Daoy (cell line): ENCODE measurements at places on chromosomes 5 and 9.
A peak's percentile ranks its signal among the peaks of the same experiment; 100 is the strongest.

DNA sequence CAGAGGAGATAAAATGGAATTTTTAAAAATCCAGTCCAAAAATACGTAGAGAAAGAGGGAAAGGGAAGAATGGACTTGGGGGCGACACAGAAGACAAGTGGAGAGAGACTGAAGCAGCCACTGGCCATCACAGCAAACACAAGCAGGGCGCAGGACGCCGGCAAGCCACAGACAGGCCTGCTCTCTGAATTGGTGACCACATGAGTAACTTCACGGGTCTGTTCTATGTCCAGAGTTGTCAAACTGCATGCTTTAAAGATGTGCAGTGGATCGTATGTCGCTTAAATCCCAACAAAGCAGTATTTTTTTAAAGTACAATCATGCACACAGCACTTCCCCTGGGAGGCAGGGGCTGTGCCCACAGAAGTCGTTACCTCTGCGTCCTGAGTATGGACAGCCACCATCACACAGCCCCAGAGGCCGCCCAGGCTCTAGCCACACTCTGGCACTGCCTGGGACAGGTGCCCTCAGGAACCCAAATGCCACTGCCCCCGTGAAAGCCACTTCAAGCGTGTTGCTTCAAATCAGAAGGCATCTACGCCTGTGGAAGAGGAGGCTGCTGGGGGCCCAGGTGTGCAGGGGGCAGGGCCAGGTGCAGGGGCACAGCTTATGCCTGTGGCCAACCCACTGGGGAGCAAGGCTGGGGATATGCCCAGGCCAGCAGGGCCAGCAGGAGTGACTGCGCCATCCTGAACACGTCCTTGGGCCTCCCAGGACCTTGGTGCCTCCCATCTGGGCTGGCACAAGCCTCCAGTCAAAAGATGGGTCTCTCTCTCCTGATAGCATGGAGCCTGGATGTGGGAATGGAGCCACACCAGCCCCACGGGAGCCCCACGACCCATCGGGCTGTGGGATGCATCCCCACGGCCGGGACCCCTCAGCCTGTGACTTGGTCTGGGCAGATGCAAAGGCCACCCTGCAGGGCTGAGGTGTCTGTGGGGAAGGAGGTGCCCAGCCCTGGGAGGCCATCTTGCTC, 5.9 kb upstream of the LRRC14B start:
- no peak for DNase-seq

GRCh38 chr5:136202469-136203205, 9.7 kb upstream of the SMIM32 start:
- no peak for DNase-seq

DNA sequence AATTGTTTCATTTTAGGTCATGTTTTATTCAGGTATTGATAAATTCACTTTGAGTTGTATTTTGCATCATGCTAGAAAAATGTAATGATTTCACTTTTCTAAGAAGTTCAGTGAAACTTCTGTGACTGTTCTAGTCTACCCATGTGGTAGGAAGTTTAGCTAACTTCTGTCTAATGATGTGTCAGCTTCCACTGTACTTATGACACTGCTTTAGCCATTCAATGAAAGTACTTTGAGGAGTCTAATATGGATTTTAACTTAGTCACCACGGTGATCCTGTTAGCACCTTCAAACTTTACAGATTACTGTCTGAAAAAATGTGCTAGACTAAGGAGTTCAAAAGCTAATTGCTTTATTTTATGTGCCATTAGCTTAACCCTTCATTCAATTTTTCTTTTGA, 1510.5 kb upstream of the CDH9 start:
- no peak for DNase-seq

DNA sequence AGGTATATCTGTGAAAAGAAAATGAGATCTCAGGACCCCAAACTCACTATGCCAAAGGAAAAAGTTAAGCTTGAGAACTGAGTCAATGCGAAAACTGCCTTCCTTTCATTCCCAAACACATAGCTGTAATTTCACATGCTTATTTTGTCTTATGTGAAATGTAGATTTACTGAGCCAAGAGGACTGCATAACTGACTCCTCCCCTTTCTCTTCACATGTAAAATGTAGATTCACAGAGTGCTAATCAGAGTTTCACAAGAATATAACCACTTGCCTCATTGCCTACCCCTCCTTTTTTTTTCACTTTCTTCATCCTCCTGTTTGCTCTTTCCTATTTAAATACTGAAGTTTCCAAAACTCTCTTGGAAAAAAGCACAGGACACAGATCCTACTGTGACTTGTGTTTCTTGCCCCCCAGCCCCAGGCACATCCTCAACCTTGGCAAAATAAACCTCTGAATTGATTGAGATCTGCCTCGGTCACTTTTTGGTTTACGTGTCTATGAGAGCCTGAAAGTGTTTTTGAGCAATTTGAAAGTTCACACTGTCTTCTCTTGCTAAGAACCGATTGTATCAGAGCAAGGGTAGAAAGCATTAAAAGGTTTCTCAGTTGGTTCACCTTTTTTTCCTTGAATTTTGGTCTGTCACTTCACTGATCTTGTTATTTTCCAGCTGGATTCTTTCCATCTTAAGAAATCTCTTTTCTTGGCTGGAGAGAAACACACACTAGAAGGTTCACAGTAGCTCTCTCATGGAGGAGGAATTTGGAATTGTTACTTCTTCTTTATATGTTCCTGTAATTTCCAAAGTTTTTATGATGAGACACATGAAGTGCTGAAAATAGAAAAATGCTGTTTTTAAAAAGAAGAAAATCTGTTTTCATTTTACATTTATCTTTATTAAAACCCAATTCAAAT, 44.8 kb upstream of the SNAPC3 start:
- no peak for DNase-seq

- no peak for DNase-seq
Observed at GRCh38 chr5:131661933-131662332, 26.9 kb upstream of the RAPGEF6 start.

DNA sequence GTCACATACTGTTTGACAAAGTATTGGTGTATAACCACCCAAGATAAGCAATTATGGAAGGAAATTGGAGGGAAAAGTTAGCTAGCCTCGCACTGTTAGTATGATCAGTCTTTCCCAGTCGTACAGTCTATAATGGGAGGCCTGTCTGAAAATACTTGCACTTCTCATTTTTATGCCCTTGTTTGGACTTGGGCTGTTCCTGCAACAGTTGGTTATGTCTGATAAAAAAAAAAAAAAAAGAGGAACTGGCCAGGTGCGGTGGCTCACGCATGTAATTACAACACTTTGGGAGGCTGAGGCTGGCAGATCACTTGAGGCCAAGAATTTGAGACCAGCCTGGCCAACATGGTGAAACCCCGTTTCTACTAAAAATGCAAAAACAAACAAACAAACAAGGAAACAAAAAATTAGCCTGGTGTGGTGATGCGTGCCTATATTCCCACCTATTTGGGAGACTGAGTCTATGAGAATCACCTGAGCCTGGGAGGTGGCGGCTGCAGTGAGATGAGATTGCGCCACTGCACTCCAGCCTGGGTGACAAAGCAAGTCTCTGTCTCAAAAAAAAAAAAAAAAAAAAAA, 58.3 kb upstream of the ANKRD33B start:
- DNase-seq: no peak

DNA sequence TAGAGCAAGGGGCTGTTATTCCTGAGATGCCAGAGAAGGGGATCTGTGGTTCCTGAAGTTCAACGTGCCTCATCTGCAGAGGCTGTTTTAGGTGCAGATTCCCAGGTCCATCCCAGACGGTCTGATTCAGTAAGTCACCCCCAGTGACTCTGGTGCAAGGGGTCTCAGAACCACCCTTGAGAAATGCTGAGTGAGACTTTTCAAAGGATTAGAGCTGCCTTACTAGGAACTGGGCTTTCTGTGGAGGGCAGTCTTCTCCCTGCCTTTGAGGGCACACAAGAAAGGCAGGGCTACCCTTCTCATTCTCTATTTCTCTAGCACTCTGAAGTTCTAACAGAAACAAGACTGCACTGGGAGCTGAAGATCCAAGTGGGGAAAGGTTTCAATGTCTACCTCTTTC, 66.5 kb downstream of the FAM114A2 start:
- DNase-seq: no peak

- peak; percentile 86 for DNase-seq
Observed at GRCh38 chr5:80082731-80083100, 47.6 kb downstream of the THBS4 start.

- no peak for DNase-seq
Observed at GRCh38 chr9:70534061-70534460, 119.6 kb upstream of the KLF9 start.

- DNase-seq: no peak
Observed at GRCh38 chr5:2898661-2899060, 147.2 kb upstream of the IRX2 start.

DNA sequence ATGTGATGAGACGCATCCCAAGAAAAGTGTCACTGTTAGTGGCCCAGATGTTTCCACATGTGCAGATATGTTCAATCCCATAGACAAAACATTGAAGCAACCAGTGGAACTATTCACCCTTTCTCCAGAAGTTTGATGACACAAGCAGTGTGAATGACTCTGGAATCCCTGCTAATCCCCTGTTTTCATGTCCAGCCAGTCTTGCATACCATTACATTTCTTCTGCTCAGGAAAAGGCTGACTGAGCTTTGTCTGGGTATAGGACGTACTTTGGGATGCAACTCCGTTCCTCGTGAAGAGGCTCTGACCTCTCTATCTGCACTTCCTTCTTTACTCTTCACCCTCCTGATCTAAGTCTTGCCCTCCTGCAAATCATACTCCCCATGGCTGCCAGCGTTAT, 172.4 kb downstream of the NTRK2 start:
- DNase-seq: no peak

DNA sequence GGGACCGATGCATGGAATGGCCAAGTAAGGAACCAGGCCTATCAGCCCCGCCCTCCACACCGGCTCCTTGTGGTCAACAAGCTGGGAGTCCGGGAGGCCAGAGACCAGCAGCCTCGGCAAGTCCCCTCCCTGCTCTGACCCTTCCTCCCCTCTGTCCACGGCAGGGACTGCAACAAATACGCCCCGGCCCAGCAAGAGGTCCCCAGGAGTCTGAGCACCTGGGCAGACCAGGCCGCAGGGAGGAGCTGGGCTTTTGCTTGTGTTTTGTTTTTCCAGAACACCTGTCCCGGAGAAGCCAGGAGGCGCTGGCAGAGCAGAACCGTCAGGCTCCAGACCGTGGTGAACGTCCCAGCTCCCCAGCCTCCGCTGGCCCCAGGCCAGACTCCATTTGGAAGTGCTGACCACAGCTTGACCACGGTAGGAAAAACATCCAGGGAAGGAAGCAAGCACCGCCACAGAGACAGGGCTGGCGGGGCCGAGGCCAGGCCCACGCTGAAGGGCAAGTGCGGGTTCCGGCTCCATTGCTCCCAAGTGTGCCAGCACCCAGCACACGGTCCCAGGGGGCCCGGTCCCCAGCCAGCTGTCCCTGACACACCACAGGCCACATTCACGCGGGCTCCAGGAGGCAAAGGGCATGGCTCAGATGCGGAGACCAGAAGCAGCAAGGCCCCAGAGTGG, 56.7 kb downstream of the VAV2 start:
- peak; percentile 87 for DNase-seq

- no peak for DNase-seq
Observed at GRCh38 chr9:92349771-92350739, 24.3 kb downstream of the CENPP start.

GRCh38 chr5:116037236-116037822, 5.1 kb downstream of the ARL14EPL start:
- DNase-seq: no peak

GRCh38 chr5:136056771-136057335, 28.1 kb downstream of the TGFBI start:
- no peak for DNase-seq

DNA sequence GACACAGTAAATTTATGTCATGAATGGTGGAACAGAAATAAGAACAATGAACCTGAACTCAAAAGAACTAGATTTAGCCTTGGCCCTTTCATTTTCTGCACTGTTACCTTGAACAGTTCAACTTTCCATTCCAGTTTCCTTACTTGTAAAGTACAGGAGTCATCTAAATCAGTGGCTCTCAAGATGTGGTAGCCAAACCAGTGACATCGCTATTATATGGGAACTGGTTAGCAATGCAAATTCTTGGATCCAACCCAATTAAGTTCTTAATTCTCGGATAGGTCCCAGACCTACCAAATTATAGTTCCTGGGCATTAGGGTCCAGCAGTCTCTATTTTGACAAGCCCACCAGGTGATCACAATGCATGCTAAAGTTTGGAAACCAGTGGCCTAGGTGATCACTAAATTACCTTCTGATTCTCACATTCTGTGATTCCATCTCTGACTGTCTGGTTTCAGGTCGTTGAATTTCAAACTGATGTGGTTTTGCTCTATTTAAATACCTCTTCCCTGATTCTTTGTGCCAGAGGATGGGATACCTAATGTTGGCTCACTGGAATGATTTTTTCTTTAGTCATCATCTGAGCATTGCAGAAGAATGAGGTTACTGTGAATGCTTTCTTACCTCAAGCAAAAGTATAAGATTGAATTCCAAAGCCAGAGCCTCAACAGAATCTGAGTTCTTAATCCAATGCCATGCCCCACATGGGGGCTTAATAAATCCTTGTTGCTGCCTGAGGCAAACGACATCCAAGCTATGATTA, 253.8 kb downstream of the ENC1 start:
- DNase-seq: peak; percentile 70

- peak; percentile 76 for DNase-seq
Observed at GRCh38 chr5:170632985-170633234, 129.1 kb downstream of the KCNIP1 start.

GRCh38 chr5:132387640-132388117, 18.2 kb downstream of the SLC22A5 start:
- peak; percentile 98 for DNase-seq

GRCh38 chr9:69932901-69933300, 110.7 kb upstream of the MAMDC2 start:
- DNase-seq: peak; percentile 51

DNA sequence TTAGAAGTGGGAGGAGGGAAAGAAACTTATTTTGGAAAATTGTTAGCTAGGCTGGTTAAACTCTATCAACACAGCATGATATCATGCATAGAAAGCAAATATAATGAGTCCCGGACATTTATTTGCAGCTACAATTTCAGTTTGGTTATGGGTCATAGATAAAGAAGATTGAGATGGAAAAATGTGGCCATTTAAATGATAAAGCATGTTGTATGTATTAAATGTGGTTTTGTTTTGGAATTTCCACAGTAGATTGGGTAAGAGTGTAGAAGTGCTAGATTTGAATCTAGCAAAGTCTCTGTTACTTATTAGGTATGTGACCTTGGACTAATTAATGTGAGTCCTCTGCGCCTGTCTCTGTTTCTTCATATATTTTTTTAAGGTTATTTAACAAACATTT, 217.4 kb downstream of the KDM4C start:
- DNase-seq: no peak

- DNase-seq: no peak
Observed at GRCh38 chr9:113903514-113904077, 27.5 kb downstream of the ZNF618 start.
